ENCODE measurements at places on chromosomes 12 and 14.

DNA sequence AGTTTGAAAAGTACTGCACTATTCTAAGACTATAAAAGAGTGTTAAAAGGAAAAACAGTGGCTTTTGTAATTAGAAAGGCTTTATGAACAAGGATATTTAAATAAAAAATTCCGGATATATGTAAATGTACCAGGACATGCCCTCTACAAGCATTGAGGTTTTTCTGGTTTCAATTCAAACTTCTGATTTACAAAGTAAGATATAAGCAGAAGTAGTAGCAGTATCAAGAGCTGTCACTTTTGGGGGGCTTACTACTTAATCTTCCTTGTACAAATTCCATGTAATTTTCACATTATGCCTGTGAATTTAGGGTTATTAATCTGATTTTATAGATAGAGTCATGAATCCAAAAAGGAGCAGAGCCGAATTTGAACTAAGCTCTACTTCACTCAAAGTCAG is 170.3 kb upstream of the ATP2B1 start:
- DNase-seq: no peak

DNA sequence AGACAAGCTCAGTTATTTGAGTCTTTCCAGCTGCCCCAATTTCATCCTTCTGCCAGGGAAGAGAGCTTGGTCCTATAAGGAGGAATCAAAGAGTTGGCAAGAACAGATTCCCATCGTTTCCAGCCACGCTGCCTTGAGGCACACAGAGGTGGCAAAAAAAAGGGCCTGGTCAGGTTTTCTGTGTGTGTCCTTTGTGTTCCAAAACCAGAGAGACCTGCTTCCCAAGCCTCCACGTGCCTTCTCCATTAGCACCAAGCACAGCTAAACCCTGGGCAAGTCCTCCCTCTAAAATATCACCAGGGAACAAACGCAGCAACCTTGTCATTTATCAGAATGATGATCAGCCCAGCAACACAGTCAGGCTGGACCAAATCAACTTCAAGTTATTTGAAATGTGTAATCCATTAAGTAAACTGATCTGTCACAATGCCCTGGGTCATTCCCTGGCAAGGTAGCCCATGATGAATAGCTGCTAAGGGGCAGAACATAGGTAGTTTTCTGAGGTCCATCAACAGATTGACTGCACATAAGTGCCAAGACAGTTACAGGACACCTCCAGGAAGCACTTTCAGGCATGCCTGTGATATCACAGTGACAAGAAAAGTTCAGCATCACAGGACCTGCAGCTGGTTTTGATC is 28.6 kb upstream of the C12orf42 start:
- no peak for DNase-seq

GRCh38 chr14:71498212-71498611 is 434.0 kb upstream of the RGS6 start:
- no peak for DNase-seq

DNA sequence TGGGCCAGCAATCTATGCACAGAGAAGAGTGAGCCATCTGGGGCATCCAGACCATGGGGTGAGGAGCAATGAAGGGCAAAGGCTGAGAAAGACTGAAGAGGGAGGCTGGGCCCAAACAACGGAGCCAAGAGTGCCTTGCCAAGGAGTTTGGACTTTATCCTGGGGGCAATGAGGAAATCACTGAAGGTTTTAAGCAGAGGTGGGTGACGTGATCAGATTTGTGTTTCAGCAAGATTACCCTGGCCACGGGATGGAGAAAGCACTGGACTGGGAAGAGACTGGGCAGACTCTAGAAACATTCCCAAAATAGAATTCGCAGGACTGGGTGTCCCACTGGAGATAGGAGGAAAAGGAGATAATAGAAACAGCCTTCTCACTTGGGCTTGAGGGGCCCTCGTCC is 65.3 kb downstream of the DPF3 start:
- no peak for DNase-seq

DNA sequence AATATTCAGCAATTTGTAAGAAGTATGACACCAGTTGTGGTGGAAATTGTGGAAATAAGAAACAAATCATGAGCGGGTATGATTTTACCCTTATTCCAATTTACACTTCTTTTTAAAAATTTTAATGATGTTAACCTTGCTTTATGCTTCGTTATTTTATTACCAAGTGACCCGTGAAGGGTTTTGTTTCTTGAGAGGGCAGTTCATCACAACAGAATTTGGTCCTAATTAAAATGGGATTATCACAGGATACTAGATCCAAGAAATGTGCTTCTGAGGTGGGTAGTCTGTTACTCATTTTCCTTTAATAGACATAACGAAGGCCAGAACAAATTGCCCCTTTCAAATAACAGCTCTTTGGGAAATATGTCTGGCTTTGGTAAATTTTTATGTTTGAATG is 25.5 kb upstream of the RASSF8 start:
- no peak for DNase-seq

DNA sequence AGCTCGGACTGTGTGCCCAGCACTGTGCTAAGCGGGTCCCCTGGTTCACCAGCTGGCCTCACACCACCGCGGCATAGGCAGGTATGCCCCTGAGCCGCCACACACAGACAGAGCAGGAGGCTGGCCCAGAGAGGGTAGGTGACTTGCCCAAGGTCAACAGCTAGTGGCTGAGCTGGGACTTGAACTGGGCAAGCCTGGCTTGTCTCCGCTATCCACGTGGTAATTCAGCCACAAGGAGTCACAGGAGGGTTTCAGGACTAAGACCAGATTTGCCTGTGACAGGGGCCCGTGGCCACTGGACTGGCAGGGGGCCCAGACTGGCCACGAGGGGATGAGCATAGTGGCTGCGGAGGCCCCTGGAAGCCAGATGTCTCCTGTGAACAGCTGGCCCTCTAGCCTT is 47.7 kb downstream of the NCOR2 start:
- no peak for DNase-seq

- no peak for DNase-seq
These were observed 58.9 kb downstream of the GPR65 start for GRCh38 chr14:88063811-88064210.

DNA sequence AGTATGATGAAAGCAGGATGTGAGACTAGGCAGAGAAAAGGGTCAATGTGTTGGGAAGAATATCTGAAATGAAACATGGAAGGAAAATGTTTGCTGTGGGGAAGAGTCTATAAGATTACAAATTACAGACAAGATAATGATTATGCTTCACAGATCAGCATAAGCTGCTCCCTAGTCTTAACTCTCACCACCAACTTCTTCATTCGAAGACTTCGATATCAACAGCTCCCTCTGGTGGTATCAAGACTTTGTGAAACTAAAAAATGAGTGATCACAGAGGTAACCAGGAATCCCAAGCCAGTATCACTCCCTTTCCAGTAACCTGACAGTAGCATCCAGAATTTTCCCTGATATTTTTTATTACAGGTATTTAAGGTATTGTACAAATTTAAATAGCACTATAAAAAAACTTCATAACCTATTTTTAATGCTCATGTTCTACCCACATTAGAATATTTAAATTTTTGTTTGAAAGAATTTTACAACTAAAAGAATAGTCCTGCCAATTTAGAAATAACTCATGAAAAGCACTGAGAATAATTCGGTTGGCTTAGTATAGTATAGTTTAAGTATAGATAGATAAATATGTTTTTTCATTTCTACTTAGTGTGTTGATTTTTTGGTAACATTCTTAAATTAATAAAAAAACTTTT is 84.4 kb downstream of the C2CD5 start:
- DNase-seq: no peak

DNA sequence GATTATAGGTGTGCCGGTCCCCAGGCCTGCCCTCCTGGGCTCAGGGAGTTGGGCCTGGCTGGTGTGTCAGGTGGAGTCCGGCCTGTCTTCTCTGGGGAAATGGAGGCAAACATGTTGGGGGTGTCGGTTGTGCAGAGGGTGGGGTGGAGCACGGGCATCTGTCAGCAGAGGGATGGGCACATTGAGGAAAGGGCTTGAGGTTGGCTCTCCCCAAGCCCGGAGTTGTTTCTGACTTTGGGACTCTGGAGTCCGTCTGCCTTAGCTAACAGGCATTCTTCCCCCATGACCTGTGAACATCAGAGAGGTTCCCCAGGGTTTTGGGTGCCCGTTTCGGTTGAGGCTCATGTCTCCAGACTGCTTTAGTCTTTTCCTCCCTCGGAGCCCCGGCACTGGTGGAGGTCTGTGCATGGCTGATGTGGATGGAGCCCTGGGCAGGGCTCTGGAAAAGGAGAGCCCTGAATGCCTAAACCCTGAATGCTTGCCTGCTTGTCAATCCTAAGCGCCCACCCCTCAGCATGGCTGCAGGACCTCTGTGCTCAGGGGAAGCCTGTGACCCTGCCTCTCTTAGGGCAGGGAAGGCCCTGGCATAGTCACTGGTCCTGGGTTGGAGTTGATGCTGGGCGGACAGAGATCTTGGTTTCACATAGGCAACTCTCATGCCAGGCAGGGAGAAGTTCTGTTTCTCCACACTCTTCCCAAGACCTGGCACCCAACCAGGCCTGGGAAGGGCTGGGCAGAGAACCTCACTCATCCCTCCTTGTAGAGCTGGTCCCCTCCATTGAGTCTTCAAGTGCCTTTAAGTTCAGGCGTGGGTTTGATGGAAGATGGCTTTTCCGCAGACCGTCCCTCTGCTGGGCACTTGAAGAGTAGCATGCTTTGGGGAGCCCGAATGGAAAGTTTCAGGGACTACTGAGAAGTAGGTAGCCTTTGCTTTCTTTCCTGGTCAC is 12.9 kb downstream of the NYNRIN start:
- DNase-seq: peak; percentile 40

- no peak for DNase-seq
These were observed 111.4 kb downstream of the EPS8 start for GRCh38 chr12:15677726-15678201.

GRCh38 chr14:88049266-88049665 is 44.3 kb downstream of the GPR65 start:
- DNase-seq: no peak

GRCh38 chr14:88040146-88040545 is 35.2 kb downstream of the GPR65 start:
- no peak for DNase-seq

DNA sequence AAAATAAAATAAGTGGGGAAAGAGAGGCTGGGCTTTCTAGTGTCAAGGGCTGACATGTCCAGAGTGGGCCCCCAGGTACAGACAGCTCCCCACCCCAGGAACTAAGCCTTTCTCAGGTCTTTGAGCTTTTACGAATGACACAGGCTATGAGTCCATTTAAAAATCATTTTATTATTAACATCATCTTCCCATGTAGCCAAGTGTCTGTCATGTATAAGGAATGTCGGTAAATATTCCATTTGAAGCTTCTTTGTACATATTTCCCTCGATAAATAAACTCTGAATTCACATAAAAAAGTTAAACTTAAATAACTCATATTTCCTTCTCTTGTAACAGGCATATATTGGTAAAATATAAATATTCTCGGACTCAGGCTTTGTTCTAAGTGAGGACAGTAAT is 143.6 kb downstream of the CALM1 start:
- DNase-seq: no peak

GRCh38 chr14:61477712-61478462 is 156.5 kb downstream of the PRKCH start:
- peak; percentile 72 for DNase-seq

GRCh38 chr12:131499160-131499863 is 211.6 kb upstream of the SFSWAP start:
- no peak for DNase-seq

GRCh38 chr14:54503486-54503885 is 6.2 kb upstream of the CGRRF1 start:
- DNase-seq: no peak

DNA sequence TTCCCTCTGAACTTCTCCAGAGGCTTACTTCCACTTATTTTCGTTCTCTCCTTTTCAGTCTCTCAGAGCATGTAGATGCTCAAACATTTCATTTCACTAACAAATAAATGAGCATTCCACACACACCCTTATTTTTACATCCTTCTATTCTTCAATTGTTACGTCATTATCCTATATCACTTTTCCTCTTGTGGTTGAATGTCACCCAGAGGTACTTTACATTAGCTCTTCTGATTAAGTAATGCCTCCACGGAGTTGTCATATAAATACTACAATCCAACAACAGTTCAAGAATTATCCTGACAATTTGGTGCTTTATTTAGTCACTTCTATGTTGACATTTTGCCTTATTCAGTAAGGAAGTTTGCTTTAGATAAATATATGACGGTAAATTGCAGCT is 18.4 kb downstream of the FAR2 start:
- DNase-seq: no peak

DNA sequence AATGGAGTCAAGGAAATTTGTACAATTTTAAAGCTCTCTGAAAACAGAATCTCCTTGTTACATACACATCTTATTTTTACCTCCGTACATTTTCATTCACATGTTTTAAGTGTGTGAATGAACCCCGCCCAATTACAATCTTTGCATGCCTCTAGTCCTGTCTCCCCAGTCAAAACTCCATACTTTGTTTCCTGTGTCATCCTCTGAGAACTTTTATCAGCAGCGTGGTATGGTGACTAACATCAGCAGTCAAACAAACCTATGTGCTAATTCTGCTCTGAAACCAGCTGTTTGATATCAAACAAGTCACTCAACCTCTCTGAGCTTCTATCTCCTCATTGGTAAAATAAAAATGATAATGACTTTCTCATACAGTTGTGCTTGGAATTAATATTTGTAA is 15.8 kb upstream of the ERGIC2 start:
- DNase-seq: no peak

DNA sequence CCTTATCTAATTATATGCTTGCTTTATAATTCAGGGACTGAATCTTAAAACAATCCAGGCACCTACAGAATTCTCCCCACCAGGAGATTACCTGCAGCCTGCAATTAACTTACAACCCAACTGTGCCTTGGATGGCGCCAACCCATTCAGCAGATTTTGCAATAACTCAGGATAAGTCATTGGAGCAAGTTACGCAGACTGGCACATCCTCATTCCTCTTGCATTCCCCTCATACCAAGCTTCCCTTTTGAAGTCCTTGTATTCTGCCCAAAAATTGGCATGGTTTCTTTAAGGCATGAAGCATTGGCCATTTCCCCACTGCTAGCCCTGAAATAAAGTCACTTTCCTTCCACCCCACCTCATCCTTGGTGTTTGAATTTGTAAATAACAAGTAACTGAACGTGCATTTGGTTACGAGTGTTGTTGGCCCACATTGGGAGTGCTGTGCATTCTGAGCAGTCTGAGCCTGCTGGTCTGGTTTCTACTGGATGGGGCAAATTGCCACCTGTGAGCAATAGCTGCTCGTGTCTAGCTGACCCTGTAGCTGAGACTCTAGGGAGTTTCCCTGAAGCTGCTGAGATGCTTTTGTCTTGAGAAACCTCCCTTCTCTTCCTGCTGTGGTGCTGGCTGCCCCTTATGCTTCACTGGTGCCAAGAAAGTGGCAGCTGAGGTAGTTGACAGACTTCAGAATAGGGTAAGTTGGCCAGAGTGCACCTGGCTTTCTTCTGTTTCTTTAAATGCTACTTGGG is 99.2 kb upstream of the SCAF11 start:
- DNase-seq: no peak

DNA sequence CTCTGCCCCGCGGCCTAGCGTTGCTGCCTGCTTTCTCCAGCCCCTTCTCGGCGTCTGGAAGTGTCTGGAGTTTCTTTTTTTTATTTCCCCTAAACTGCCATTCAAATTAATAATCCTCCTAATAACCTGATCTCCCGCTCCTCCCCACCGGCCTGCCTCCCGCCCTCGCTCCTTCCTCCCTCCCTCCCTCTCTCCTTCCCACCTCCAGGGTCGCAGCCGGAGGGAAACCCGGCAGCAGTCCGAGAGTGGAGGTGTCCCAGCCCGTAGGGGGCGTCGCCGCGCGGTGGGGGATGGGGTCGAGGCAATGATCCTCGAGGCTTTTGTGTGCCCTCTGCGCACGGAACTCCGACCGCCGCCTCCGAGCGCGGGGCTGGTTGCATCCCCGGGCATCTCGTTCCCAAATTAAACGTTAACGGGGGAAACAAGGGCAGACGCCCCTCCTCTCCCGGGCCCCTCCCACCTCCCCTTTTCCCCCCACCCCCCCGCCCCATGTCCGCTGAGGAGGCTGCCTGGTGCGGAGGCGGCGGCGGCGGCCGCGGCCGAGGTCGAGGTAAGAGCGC is 1.0 kb upstream of the SOCS2 start:
- DNase-seq: peak; percentile 76

Data from activated naive CD4-positive, alpha-beta T cell treated with anti-CD3 and anti-CD28 coated beads for 36 hours (primary cell).